Hippocampal formation (tissue), 2 donors: ENCODE measurements at places on chromosomes 2 and 18.

- DNase-seq = no peak
These were observed 41.8 kb downstream of the SMAD7 start for GRCh38 chr18:48908916-48909315.

DNA sequence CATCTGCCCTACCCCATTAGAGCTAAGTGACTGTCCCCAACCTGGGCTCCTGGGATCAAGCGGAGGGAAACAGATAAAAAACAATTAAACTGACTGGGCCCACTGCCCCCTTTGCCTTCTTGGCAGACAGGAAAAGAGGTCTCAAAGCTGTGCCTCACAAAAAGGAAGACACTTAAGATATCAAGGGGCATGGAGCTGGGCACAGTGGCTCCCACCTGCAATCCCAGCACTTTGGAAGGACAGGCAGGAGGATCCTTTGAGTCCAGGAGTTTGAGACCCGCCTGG lies 75.2 kb upstream of the SP3 start:
- no peak for DNase-seq

DNA sequence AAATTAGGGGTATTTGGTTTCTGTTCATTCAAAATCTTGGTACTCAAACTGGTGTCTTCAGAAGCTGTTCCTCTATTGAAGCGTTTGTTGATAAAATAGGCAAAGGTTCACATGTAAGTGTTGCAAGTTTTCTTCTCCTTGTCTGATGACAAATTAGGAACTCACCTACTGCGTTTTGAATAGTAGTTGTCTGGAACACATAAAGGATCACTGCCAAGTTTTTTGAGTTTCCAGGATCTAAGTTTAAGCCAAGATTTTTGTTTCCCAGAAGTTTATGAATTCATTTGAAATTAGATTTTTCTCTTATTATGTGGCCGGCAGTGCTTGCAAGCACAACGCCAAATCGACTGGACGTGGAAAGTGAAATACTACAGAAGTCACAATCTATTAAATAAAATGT lies 85.4 kb downstream of the ARHGEF33 start:
- DNase-seq = no peak

GRCh38 chr2:69184224-69184623 lies 171.2 kb downstream of the ANTXR1 start:
- no peak for DNase-seq

DNA sequence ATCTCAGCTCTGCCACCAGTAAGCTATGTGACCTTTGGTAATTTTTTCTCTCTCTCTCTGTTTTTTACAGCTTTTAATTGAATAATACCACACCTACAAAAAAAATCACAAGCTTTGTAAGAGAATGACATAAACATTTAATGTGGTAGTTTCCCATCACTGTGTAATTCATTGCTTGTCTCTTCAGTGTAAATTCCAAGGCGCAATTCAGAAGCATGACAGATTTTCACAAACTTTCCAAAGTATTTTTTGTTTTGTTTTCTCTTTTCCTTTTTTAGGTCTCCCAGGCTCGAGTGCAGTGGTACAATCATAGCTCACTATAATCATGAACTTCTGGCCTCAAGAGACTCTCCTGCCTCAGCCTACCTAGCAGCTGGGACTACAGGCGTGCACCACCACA lies 25.0 kb upstream of the PPM1B start:
- DNase-seq = no peak

GRCh38 chr18:74486119-74486849 lies 9.9 kb upstream of the CNDP2 start:
- DNase-seq = no peak

DNA sequence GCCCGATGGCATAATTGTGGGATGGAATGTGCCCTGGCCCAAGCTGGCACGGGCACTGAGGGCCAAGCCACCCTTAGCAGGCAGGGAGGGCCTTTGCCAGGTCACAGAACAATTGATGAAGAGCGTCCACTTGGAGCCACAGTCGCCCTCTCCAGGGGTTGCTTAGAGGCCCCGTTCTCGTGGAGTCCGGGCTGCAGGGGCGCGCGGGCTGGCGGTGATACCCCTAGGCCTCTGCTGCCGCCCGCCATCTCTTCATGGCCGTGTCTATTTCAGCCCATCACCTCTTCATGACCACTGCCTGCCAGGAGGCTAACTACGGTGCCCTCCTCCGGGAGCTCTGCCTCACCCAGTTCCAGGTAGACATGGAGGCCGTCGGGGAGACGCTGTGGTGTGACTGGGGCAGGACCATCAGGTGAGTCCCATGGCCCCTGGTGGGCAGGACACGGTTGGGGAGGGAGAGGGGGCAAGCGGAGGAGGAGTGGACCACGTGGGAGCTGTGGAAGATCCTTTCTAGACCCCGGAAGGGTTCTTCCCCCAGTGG lies 17.6 kb downstream of the RAMP1 start:
- no peak for DNase-seq

DNA sequence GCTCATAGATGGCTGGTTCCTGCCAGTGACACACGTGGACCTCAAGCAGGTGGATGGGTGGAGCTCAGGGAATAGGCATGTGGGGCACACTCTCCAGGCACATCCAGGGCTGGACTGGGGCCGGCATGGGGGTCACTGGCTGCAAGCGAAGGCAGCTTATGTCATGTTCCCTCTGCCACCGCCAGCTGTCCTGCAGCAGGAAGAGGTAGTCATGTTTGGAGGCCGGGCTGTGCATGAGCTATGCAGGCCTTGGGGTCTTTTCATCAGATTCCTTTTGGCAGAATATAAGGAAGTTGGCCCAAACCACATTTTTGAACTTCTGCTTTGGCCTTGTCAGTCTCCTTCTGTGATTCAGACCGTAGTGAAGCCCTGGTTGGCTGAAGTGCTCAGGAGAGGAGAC lies 61.5 kb downstream of the AGAP1 start:
- DNase-seq = no peak

- no peak for DNase-seq
These were observed 592.1 kb upstream of the CDH2 start for GRCh38 chr18:28768791-28769768.

- DNase-seq = no peak
These were observed 305.4 kb downstream of the MTX2 start for GRCh38 chr2:176574484-176575236.

DNA sequence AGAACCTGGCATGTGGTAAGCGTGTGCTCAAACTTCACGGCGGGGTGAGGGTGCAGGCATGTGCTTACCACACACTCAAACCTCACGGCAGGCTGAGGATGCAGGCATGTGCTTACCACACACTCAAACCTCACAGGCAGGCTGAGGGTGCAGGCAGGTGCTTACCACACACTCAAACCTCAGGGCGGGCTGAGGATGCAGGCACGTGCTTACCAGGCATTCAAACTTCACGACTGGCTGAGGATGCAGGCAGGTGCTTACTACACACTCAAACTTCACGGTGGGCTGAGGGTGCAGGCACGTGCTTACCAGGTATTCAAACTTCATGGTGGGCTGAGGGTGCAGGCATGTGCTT lies 105.0 kb upstream of the ALKAL2 start:
- no peak for DNase-seq

GRCh38 chr2:125745514-125745913 lies 910.4 kb upstream of the GYPC start:
- peak; percentile 67 for DNase-seq

DNA sequence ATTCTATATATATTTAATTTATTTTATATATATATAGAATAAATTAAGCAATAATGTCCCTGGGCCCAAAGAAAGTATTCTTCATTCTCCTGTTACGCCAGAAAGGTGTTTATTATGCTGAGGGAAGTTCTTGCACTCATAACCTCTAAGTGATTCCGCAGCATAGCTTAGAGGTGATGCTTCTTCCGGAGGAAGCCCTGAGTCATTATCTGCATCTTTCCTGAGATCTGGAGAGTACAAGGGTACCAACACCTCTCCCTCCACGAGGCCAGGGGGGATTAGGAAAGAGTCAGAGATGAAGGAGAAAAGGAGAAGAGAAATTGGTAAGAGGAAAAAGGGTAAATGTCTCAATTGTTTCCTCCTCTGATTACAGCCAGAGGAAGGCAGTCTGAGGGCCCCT lies 43.1 kb upstream of the RTN4 start:
- DNase-seq = no peak

DNA sequence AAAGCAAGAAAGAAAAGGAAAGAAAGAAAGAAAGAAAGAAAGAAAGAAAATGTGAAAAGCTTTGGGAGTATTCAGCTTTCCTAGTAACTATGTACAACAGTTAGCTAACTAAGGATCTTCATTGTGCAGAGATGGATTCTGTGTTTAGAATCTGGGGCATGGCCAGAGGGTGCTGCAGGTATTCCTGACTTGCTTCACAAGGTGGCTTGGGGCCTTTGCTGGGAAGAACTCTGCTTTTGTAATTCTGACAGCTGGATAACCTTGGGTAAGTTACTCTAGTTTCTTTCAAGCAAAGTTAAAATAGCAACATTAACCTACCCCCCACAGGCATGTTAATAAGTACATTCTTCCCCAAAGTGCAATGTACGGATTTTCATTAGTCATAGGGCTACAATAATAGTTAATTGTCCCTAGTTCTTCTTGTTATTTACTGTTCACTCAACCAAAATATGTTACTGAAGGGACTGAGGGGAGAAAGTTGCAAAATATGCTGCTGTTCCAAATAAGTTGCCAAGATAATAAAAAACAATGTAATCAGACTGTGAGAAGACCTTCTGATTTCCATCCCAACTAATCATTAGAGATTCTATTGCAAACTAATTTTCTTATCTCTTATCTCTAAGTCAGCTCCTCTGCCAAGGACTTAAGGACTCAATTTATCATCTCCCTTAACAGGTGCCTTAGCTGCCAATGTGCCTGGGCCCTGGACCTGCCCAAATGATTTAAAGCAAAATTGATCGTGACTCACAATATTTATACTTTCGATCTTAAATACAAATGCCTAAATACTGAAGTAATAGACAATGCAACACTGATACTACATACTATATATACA lies 50.3 kb downstream of the SERPINB8 start:
- no peak for DNase-seq

- DNase-seq = no peak
These were observed 202.5 kb upstream of the SLC8A1 start for GRCh38 chr2:40654346-40654745.

GRCh38 chr2:46855805-46856204 lies 59.8 kb downstream of the MCFD2 start:
- no peak for DNase-seq

DNA sequence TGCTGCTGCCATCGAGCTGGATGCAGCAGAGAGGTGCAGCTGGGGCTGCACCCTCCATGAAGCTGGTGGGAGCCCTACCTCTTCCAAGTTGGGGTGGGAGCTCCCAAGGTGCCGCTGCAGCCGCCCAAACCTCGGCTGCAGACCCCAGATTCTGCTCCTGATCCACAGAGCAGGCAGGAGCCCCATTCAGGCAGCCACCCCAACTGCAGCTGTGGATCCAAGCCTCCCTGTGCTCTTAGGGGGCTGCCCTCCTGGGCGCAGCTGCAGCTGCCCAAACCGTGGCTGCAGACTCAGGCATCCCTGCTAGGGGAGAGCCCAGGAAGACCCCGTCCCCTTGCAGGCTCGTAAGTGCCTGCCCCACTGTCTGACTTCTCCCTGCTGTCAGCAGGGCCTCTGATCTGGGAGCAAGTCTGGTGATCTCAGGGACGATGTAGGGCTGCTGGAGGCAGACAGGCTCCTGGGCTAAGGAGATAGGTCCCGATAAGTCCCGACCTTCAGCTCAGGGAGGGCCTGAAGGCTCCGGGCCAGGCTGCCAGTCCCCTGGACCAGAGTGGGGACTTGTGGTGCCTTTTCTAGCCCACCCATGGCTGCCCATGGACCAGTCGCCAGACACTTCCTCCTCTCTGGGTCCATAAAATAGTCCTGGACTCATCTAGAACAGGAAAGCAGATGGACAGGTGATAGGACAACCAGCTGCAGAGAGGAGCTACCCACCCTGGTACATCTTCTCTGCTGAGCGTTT lies 767.1 kb upstream of the CDH7 start:
- DNase-seq = no peak

DNA sequence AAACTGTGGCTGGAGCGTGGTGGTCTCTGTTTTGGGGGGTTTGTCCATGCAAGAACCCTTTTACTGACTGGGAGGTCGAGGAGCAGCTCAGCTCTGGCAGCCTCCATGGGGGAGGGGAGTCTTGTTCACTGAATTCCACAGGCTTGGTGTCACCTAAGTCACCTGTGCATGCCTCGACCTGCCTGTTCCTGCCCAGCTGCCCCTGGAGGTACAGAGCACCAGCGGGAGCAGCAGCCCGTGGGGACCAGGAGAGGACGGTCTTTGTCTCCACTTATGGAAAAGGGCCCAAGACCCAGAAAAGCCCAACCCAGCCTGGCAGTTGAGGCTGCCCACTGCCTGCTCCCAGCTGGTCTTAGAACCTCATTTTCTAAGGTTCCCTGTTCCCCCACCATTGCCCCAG lies 168.7 kb upstream of the AGAP1 start:
- no peak for DNase-seq

- DNase-seq = no peak
These were observed 169.7 kb upstream of the SESTD1 start for GRCh38 chr2:179434357-179434756.

- DNase-seq = no peak
These were observed 122.5 kb downstream of the TMEFF2 start for GRCh38 chr2:192072261-192072660.

- peak; percentile 52 for DNase-seq
These were observed 27.9 kb upstream of the FHL2 start for GRCh38 chr2:105426626-105427292.

- DNase-seq = no peak
These were observed 26.5 kb upstream of the EML4 start for GRCh38 chr2:42142547-42143184.

DNA sequence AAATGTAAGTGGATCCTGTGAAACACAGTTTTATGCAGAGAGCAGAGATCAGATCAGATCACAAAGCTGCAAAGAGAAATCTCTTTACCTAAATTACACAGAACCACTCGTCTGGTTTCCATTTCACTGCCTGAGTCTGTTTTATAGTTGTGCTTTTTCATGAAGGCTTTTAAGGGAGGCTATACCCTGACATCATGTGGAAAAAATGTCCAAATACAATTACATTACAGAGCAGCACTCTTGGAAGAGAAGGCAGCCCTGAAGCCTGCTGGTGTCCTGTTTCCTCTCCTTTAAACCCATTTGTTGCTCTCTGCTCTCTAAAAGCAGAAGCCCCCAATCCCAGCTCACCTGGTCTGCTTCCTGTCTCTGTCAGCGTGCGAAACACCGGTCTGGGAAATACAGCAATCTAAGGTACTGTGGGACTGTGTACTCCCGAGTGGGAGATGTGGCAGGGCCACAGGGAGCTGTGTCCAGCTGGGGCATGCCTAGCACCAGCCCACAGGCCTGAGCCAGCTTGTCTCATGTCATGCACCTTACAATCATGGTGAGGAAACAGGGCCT lies 24.8 kb upstream of the ZFP36L2 start:
- DNase-seq = no peak

- DNase-seq = peak; percentile 85
These were observed 36.2 kb downstream of the WIPF1 start for GRCh38 chr2:174561283-174561971.

DNA sequence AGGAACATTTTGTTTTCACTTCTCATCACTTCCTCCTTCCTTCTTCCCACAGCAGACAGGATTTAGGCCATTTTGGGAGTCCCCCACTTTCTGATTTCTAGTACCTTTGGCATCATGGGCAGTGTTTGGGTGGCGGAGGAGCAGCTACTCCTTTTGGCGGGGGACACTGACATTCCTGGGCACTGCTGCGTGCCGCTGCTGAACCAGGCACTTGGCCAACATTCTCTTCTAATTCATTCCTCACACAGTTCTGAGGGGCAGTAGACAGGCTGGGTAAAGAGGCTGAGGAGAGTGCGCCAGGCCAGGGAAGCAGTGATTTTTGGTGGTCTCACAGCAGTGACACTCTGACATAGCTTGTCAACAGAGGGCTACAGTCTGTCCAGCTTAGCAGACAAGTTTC lies 270.2 kb downstream of the LOXHD1 start:
- DNase-seq = peak; percentile 3
